ENCODE measurements at places on chromosomes 2 and 18.

DNA sequence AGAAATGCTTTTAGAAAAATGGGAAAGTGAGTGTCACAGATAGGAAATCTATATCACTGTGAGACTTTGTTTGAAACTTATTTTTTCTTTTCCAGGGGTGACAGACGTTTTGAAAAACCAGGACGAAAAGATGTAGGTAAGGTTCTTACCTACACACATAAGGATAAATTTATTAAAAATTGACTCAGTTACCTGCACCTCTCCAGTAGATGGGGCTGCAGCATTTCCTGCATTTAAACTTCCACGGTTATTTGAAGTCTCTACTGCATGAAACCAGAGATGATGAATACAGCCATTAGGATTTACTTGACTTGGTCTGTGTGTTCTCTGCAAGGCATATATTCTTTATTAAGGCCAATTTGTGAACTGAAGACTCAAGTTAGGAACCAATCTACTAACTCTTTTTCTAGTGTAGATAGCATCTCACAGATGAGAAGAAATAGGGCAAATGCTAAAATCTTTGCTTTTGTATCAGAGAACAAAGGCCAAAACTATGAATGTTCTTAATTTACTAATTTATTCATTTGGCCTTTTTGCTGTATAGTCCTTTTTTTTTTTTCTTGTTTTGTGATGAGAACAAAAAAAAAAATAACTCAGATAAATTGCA, 15.0 kb downstream of the KCNJ13 start:
- no peak for DNase-seq

DNA sequence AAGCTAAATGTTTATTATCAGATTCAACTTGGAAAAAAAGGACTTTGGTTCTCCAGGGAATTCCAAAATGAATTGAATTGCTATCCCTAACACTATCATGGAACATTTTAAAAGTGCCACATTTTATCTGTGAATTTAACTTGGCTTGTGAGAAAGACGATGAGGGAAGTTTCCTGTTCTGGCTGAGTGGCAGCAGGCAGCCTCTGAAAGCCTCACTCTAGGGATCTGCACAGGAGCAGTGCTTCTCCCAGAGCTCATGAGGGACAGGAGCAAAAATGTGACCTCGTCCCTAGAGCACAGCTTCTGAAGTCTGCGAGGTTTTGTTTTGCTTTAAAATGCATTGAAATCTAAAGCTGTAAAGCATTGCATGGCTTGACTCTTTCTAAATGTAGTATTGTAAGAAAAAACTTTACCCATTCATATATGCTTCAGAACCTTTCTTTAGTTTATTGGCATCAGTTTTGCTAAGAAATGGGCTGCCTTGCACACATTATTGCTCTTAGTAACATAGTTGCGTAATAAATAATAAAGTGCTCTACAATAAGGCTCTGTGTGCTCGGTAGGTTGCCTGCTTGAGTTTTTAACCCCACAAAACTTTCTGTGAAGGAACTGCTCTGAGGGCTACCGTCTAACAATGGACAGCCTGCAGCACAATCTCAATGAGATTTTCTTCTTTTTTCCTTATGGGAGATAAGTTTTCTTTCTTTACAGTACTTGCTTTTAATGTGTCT, 136.2 kb upstream of the CDCA7 start:
- no peak for DNase-seq

DNA sequence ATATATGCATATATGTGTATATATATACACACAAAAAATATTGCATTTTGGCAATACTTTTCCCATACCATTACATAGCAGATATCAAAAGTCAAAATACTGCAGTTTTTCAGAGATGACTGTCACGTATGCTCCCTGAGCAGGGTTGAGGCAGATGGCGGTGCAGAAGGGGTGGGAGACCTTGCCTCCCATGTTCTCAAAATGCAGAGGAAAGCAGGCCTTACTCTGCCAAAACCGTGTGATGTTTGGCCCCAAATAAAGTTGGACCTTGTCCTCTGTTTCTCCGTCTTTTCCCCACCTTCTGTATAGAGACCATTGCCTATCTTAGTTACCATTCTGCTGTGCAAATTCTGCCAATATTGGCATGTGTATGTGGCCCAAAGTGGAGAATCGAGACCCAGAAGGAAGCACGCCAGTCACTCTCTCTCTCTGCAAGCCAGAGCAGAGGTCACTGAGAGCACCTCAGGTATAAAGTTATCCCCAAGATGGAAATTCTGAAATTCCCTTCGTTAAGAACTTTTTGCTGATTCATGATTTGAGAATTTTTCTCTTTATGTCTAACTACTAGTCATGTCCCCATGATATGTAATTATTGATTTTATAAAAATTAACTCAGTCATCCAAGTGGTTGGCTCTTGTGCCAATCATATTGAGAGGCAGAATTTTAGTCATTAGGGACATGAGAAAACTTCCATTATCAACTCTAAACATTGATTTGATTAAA, 898.8 kb downstream of the EPHA4 start:
- no peak for DNase-seq

GRCh38 chr18:52898485-52899058, 558.6 kb downstream of the DCC start:
- no peak for DNase-seq

DNA sequence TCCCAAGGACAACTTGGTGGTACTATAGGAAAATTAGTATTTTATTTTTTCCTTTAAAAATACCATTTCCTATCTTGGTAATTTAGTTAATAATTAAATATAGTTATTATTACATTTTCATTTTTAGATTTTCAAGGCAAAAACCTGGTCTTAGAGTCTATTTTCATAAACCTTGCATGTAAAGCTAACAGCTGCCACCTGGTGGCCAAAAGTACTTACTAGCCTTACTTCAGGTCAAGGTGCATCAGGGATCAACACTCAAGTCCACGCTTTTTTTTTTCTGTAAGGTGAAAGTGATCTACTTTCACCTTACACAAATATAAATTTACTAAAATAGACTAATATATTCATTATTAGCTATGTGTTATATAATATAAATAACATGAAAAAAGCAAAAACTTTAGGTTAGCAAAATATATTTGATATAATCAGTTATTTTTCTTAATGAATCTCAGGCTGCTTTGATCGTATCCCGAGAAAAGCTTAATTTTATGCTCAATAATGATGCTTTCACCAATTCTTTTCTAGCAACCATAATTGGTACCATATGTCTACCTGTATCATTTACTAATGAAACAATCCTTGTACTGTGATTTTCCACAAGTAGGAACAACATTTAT, 62.5 kb downstream of the RELCH start:
- no peak for DNase-seq

DNA sequence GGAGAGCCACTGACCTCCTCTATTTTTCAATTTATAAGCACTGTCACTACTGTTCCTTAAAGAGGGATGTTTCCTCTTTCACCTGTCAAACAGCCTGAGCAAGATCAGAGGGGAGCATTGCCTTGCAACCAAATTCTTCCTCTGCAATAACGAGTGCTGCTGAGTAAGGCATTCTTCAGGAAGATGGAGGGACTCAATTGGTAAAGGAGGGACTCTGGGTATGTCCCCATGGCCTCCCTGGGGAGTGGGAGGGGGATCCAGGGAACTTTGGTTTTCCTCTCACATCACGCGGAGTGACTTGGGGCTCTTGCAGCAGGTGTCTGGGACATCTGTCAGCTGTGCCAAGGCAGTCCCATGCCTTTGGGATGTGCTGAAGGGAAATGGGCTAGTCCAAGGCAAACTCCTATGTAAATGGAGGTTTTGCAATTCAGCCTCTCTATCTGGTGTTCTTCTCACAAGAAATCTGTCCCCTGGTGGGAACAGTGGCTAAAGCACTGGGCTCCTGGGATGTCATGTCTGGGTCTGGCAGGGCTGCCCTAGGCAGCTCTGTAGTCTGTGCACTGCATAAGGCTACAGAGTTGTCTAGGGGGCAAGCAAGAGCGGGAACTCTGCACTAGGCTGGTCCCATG, 14.4 kb upstream of the HES6 start:
- no peak for DNase-seq

GRCh38 chr2:147449323-147449991, 395.4 kb upstream of the ACVR2A start:
- no peak for DNase-seq

DNA sequence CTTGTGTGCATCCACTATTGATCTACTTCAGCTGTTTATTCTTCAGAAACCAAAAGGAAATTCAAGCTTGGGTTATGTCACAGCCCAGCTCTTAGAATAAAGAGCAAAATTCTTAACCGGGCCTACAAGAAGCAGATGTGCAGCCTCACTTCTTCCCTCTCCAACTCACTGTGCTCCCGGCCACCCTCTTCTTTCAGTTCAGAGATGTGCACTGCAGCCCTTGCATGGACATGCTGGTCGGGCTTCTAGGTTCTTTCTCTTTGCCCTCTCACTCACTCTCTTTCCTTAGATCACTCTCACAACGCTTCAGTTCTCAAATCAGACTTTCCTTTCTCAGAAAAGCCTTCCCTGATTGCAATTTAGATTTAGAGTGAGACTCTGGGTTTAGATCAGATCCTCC, 104.1 kb downstream of the CHN1 start:
- no peak for DNase-seq

GRCh38 chr2:30038419-30038818, 108.4 kb upstream of the YPEL5 start:
- no peak for DNase-seq

- DNase-seq: no peak
These were observed 72.2 kb downstream of the BCL11A start for GRCh38 chr2:60481257-60481656.

DNA sequence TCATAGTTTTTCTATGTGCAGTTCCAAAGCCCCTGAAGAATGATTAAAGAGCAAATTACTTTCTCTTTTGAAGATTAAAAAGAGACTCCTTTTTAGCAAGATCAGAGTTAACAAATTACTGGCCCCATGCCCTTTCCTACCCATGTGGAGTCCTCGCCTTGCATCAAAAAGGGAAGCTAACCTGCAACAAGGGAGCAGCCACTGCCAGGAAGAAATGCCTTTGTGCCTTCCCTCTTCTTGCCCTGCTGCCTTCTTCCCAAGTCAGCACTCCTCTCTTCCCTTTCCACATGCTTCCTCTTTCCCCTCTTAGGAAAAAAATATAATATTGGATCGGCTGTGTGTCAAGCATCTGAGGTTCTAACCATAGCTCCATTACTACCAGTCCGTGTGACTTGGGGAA, 37.1 kb upstream of the CYP1B1 start:
- no peak for DNase-seq

GRCh38 chr18:31723639-31723989, 37.1 kb downstream of the SLC25A52 start:
- DNase-seq: no peak

DNA sequence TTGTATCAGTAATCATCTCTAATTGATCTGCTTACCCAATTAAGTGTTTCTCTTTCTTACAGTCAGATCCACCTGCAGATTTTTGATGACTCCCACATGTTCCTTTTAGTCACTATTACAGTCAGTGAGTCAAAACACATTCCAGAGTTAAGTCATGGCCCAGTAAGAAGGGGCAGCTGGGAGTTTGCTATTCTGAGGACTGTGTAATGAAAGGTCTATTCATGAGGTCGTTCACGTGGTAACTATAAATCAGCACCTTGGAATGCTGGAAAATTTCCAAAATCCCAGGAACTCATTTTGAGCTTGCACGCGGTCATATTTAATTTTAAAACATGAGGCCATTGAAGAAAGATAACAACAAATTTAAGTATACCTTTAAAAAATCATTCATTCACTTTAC, 252.5 kb downstream of the XIRP2 start:
- DNase-seq: no peak

DNA sequence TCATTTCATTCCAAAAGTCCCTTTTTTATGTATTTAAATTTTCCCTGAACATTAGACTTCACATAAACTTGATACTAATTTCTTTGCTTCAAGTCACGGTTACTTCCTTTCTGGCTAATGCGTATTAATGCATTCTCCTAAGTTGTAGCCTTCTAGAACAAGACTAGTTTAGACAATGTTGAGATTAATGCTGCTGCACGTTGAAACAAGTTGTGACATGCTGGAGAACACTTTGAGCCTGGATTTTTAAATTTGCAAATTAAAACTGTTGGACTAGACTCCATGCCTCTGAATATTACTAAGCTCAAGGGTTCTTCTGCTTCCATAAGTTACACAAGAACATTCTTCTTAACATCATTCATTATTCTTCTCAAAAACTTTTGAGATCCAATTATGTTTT, 29.1 kb downstream of the ID2 start:
- no peak for DNase-seq

DNA sequence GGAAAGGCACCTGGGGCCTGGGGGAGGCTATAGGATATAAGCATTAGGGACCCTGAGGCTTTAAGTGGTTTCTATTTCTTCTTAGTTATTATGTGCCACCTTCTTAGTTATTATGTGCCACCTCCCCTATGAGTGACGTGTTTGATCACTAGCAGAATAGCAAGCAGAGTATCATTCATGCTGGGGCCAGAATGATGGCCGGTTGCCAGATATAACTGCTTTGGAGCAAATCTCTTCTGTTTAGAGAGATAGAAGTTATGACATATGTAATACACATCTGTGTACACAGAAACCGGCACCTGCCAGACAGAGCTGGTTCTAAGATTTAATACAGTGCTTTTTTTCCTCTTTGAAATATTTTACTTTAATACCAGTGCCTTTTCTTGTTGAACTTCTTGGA, 29.4 kb downstream of the LIPG start:
- no peak for DNase-seq

- no peak for DNase-seq
These were observed 489.3 kb downstream of the ZNF516 start for GRCh38 chr18:76005632-76006208.

DNA sequence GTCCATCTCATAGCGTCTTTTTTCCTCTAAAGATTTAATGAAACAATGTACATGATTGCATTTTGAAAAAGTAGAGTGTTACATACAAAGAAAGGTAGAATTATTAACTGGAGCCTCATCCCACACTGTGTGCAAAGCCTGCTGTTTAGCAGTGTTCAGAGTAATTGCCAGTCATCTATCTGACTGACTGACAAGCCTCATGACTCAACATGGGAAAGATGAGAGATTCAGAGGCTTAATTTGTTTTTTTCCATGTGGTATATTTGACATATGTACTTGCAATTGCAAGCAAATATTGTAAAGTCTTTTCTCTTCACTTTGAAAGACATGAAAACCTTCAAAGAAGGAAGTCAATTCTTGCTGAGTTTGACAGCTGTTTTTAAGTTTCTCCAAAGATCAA, 14.7 kb downstream of the PCARE start:
- DNase-seq: no peak

GRCh38 chr2:9299161-9300100, 92.8 kb downstream of the ASAP2 start:
- DNase-seq: no peak

DNA sequence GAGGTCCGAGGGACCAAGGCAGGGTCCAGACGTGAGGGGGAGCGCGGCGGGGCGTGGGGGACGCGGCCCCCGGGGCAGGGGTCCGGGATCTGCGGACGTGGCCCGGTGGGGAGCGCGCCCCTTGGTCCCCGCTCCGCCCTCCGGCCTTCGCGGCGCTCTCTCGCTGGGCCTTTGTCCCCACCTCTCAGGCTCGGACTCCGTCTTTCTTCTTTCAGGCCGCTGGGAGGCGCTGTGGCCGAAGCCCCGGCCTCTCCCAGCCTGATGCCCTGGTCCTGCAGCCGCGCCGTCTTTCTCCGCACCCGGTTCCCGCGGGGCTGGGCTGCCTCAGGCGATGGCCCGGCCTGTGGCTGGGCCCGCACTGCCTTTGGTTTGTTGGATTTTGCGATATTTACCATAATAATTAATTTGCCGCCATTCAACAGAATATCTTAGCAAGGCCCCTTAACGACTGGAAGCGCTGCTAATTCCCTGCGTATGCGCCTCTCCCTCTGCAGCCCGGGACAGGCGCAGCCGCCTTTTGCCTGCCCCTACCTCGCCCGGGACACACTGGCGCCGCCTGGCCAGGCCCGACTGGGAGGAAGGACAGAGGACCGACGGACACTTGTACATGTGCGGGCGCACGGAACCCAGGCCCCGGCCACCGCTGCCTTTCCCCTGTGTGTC, 10.8 kb downstream of the SIX3 start:
- no peak for DNase-seq
